ENCODE measurements at places on chromosomes 2 and 18.

GRCh38 chr18:79334496-79335233, 61.1 kb upstream of the NFATC1 start:
- DNase-seq = no peak

DNA sequence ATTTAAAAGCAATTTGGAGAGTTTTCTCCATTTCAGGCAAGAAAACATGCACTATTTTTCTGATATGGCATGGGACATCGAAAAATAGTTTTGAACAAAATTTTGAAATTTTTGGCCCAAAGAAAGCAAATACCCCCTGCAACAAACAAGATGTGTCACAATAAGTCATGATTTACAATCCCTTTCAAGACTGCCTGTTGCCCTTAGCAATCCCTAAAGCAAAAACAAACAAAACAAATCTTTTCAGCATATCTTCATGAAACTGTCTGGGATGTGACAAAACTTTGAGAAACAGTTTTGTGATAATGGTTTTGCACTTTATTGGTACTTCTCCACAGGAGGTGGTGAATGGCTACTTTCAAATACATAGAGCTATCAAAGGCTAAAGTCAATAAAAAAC, 1888.7 kb upstream of the PIK3C3 start:
- no peak for DNase-seq

- DNase-seq = no peak
These were observed 7.8 kb upstream of the PRKAG3 start for GRCh38 chr2:218839430-218839829.

DNA sequence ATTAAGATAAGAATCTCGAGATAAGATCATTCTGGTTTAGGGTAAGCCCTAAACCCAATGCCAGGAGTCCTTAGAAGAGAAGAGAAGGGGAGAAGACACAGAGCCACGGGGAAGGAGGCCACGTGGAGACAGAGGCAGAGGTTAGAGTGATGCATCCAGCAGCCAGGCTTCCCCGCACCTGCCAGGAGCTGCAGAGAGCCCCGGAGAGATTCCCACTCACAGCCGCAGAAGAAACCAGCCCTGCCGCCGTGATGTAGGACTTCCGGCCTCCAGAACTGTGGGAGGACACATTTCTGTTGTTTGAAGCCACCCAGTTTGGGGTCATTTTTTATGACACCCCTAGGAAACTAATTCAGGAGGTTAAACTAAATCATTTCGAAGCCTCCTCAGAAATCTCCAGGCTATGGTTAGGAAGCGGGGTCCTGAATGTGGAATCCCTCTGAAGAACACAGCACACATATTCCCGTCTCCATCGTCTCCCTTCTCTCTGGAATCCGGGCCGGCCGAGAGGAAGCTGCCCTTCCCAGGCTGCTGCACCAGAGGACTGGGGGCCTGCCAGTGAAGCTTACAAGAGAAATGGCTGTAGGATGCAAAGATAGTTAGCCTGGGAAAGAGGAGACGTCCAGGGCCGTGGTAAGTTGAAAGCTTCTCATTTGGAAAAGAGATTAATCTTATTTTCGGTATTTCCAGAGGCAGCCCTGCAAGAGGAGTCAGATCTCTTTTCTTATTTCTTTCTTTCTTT, 156.6 kb downstream of the TWIST2 start:
- DNase-seq = no peak

DNA sequence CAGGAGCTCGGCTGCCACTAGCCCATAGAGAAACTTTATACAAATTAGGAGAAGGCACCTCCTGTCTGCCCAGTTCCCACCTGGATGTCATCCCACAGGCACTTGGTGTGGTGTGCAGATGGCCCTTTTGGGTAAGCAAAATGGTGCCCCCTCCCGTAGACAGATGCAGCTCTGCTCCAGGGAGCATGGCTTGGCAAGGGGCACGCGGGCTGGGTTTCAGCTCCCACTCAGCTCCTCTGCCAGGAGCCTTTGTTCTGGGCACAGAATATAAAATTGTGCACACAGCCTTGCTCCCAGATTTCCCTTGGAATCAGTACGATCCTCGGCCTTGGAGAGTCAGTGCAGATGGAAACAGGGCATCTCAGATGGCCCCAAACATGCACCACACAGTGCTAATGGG, 20.3 kb upstream of the KCNF1 start:
- DNase-seq = no peak

DNA sequence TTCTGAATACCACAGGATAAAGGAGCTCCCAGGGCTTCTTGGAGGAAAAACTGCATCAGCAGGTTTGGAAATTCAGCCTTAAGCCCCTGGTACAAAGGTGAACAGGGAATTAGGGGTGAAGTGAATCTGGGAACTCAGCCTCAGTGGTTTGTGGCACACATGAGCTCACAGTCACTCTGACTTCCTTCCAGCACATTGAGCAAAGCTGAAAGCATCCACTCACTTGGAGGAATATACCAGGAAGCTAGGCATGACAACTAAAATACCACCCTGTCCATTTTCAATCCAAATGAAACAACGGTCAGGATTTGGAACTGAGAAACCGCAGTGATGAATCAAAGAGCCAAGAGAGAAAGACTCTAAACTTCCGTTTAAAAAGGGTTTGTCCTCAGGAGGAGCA, 216.1 kb downstream of the ICOS start:
- DNase-seq = no peak

DNA sequence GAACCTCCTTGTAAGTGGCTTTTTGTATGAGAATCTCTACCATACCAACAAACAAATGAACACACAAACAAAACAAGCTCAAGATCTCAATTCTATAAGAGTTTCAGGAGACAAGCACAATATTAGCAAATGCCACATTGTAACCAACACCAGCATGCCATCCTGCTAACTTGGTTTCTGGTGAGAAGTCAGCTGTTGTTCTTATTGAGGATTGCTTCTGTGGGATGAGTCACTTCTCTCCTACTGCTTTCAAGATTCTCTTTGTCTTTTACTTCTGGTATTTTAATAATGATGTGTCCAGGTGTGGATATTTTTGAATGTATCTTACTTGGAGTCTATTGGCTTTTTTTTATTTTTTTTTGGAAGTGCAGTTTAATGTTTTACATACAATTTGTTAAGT, 131.7 kb downstream of the BCL2L11 start:
- no peak for DNase-seq

- DNase-seq = no peak
These were observed 5.7 kb downstream of the SLC5A7 start for GRCh38 chr2:107992069-107992468.

DNA sequence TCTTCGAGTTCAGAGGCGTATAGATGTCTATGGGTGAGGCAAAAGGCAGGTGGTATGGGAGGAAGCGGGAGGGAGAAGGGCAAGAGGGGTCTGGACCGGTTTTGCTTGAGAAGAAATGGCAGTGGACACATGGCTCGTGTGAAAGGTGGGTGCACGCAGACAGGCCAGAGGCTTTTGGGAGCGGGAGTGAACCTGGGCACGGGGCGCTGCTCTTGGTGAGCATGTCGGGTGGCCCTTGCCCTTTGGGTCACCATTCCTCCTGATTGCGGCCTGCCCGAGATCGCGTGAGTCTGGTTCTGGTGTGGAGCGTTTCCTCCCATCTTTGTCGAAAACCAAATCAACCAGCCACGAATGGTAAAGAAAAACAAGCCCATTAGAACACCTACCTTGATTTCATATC, 12.6 kb downstream of the LDLRAD4 start:
- DNase-seq = no peak

GRCh38 chr2:189548666-189549448, 31.7 kb downstream of the SLC40A1 start:
- DNase-seq = no peak

Measured in small intestine (tissue), 16 donors.